ENCODE measurements at places on chromosomes 1 and 21.

DNA sequence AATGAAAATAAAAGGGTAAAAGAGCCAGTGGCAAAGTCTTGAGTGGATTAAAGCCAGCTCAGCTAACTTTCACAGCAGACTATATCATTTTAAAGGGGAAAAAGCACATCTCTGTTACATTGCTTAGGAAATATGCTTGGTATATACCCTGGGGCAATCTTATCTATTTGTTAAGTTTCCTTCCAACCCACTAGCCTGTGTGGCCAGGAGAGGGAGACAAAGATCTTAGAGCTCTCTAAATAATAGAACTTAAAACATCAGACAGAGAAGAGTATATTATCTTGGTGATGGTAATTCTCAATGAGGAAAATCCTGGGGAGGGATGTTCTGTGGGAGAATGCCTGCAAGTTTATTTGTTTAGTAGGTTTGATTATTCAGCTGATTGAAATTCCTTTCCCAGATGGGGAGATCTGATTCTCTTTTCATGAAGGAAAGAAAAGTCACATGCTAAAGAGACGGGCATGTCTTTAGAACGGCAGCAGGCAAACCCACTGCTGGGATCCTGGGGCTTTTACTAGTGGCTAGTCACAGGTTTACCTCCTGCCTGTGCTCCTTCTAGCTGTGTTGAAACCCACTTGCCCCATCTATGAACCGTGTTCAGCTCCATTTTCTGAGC, 3.6 kb downstream of the KCNE2 start:
- no peak for DNase-seq

DNA sequence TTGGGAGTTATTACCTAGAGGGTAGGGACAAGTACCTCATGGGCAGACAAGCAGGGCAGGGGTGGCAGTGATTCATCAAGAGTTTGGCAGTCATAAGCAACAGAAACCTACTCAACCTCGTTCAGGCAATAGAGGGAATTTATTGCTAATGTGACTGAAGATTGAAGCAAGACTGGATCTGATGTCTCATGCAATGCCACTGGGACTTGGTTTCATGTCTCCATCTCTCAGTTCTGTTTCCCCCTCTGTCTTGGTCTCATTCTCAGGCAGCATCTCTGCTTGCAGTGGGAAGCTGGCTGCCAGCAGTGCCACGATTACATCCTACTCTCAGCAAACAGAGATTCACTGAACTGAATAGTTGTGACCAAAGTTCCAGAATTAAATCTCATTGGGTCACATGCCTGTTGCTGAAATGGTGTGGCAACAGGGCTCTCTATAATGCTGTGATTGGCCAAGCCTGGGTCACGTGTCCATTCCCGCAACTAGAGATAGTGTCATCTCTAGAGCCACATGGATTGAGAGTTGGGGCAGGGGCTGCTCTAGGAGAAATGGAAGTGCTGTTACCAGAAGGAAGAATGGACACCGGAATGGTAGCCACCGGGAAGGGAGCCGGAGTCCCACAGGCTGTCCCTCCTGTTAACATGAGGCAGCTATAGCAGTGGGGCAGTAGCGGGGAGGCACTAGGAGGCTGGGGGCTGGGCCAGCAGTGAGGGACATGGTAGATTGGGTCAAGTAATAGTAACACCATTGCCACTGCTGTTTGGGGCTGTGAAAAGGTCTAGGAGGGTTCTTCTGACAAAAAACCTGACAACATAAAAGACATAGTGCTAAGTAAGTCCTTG, 3.9 kb upstream of the CDC42 start:
- no peak for DNase-seq

DNA sequence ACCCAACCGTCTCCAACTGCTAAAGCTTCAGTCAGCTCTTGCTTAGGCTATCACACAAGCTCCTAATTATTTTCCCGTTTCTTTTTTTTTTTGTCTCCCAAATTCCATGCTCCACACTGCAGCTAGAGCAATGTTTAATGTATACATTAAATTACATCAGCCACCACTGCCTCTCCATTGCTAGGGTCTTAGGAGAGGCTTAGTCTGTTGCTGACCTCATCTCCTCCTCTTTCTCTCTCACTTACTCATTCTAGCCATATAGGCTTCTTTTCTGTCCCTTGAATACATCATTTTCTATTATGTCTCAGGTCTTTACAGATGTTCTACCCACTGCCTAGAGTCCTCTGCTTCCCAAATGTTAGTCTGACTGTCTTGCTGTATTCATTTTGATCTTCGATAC, 138.1 kb upstream of the ST6GALNAC5 start:
- no peak for DNase-seq

DNA sequence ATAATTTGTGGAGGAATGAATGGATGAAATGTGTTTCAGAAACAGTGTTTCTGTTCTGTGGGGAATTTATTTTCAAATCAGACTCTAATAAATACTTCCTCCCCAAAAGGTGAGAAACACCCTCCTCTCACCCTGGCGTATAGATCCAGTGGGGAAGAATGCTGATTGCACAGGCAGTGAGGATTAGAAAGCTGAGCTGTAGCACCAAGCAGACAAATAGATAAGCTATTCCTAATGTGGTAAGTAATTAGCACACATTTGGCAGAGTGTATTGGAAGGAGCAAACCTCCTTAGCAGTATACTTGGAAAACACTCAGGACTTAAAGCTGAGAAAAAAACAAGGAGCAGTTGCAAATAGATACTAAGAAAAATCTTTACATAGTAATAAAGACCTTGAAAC, 50.8 kb downstream of the NUF2 start:
- DNase-seq: no peak

- no peak for DNase-seq
Observed at GRCh38 chr1:97254731-97255463, 533.3 kb downstream of the PTBP2 start.

- DNase-seq: no peak
Observed at GRCh38 chr1:210922666-210923065, 211.3 kb downstream of the KCNH1 start.

- DNase-seq: no peak
Observed at GRCh38 chr1:79726911-79727310, 720.4 kb upstream of the ADGRL4 start.

- no peak for DNase-seq
Observed at GRCh38 chr1:86938855-86939254, 24.4 kb downstream of the HS2ST1 start.

GRCh38 chr1:164515711-164516331, 43.2 kb upstream of the PBX1 start:
- no peak for DNase-seq

DNA sequence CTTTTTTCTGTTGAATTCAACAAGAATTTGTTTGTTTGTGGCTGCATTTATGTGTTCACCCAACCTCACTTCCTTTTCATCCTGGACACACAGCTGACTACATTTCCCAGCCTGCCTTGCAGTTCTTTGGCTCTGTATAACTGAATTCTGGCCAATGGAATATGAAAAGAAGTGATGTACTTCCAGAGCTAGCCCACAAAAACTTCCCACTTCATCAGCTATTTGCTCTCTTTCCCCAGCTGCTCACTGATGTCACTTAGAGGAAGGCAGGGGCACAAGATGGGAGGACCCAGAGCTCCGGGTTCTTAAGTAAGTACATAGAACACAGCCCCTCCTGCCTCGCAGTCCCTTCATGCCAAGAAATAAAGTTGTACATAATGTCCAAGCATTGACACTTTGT, 235.0 kb upstream of the FGGY start:
- DNase-seq: no peak

DNA sequence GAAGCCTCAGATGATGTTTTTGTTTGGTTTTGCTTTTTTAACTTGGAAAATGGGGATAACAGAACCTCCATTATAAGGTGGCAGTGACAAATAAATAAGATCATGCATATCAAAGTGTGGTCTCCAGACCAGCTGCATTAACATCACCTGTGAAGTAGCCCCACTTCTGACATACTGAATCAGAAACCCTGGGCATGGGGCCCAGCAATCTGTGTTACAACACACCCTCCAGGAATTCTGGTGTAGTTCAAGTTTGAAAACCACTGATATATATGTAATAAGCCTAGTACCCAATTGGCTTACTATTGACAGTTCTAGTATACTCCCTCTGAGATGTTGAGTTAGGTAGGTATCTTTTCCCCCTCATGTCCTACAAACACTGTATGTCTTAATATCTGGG, 24.1 kb upstream of the RNF19B start:
- DNase-seq: no peak

- DNase-seq: no peak
Observed at GRCh38 chr1:210123924-210124589, 108.5 kb upstream of the SERTAD4 start.

- no peak for DNase-seq
Observed at GRCh38 chr1:232880354-232880753, 70.1 kb upstream of the NTPCR start.

- DNase-seq: no peak
Observed at GRCh38 chr1:220579317-220579716, 51.4 kb downstream of the MARK1 start.

- DNase-seq: no peak
Observed at GRCh38 chr1:76281306-76281705, 206.8 kb downstream of the ST6GALNAC3 start.
